CD4-positive, alpha-beta T cell treated with Interleukin-6 at 100 ng/mL for 8 hours (primary cell): ENCODE measurements at places on chromosomes 16 and 17.
A peak's percentile ranks its signal among the peaks of the same experiment; 100 is the strongest.

GRCh38 chr17:78264590-78264989, 33.2 kb downstream of the TMEM235 start:
- no peak for DNase-seq

- DNase-seq, result no peak
Observed at GRCh38 chr16:57070424-57070823, 22.0 kb upstream of the CPNE2 start.

DNA sequence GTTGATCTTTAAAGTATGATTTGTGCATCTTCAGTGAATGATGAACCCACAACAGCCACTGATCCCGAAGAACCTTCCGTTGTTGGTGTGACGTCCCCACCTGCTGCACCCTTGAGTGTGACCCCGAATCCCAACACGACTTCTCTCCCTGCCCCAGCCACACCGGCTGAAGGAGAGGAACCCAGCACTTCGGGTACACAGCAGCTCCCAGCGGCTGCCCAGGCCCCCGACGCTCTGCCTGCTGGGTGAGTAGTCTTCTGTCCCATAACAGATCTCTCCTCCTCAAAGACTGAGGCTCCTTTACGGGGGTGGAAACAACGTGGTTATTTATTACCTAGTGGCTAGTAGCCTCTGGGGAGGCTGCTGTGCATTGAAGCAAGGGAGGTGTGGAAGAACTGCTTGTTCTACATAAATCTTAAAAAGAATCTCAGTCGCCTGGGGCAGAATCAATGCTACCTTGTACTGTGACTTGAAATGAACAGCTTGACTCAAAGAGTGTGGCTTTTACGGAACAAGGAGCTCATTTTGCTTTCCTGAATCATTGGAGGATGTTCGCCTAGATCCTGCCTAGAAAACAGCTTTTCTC, 63.0 kb upstream of the CLEC18A start:
- DNase-seq, result no peak

- no peak for DNase-seq
Observed at GRCh38 chr16:89586853-89587252, 11.3 kb downstream of the CPNE7 start.

GRCh38 chr17:82657926-82658325, 9.7 kb upstream of the WDR45B start:
- no peak for DNase-seq

GRCh38 chr17:47869114-47869513, 18.2 kb upstream of the SP6 start:
- no peak for DNase-seq

DNA sequence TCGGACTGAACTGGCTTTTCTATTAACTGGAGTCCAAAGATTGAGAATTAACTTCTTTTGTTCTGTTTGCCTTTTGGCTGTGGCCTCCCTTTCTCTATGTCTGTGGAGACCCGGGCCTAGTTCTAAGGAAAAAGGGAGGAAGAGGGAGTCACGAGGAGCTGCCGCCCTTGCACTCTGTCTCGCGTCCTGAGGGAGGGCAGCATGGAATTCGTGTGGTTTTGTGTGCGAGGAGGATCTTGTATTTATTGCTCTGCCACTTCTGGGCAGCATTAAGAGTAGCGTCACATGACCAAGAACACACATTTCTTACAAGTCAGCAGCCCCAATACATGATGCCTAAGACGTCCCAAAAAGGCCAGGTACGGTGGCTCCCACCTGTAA, 23.6 kb downstream of the METTL22 start:
- DNase-seq, result no peak

DNA sequence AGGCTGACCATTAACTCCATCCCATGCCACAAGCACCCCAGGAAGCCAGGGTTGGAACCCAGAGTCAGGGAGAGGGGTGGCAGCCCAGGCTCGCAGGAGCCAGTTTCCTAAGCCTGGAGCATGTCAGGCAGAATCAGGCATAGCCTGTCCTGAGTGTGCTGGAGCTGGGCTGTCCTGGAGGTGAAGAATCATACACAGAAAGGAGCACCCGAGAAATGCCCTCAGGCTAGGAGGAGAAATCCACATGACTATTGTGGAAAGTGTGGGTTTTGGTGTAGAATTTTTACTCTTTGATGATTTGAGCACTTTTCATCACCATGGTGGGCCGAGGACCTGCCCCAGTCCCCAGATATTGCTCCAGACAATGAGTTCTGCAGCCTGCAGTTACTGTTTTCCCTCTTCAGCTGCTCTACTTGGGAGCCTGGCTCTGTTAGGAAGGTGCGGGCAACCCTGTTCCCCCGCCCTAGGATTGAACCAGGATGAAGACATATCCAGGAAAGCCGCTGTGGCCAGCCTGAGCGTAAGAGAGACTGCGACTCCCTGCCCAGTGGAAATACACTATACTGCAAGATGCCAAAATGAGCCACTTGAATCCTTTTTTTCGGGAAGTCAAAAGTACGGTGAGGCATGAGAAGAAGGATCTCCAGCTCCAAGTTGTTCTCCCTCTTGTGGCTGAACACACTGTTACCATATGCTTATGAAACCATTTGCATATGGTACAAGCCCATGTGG, 29.0 kb upstream of the HEATR6 start:
- DNase-seq, result no peak

DNA sequence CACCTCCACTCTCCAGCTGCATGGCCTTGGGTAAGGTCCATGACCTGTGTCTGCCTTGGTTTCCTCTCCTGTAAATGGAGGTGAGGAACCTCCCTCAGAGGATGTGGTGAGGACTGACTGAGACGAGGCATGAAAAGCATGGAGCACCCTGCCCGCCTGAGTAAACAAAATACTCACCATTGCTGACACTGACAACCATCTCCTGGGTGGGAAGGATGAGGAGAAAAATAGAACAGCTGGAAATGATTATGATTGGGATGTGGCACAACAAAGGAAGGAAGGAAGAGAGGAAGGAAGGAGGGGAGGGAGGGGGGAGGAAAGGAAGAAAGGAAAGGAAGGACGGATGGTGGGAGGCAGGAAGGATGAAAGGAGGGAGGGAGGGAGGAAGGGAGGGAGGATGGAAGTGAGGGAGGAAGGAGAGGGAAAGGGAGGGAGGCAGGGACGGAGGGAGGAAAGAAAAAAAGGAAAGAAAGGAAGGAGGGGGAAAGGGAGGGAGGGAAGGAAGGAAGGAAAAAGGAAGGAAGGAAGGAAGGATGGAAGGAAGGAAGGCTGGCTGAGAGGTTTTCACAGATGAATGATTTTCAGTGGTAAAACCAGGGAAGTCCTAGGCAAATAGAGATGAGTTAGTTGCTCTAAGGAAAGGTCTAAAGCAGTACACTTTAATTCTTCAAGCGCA, 276.5 kb upstream of the XYLT1 start:
- no peak for DNase-seq

GRCh38 chr17:64504769-64505339, 1.2 kb downstream of the DDX5 start:
- peak; percentile 7 for DNase-seq

DNA sequence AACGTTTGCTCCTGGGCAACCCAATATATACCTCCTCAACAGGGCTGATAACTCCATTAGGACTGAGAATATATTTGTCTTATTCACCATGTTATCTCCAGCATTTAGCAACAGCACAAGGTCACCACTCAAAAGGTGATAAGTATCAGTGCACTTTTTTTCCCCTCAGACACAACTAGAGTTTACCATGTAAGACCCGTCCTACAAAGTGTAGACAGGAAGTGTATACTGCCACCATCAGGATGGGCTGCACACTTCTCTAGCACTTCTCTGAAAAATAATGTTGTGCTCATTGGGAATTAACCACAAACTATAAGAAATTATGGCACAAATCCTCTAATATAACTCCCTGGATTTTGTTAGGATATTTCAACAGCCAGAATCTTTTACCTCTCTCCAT, 5.7 kb upstream of the VAT1L start:
- no peak for DNase-seq

DNA sequence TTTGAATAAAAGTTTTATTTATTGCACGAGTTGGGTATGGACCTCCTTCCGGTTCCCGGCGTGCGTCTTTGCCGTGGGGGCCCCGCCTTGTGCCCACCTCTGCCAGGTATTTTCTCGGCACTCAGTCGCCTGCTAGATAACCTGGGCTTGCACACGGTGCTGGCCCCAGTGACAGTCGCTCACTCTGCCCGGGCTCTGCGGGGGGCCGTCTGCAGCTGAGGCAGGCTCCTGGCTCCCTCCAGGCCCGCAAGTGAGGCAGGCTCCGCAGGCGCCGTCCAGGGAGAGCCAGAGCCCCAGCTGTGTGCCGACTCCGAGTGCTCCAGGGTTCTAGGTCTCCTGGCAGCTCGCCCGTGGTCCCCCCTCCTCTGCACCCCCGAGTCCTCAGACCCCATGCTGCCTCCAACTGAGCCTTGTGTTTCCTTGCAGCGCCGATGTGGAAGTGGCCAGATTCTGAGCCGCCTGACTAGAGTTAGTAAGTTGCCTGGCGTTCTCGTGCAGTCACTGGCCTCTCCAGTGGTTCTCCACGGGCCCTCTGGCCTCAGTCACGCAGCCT, 54.7 kb upstream of the PVALEF start:
- no peak for DNase-seq

- no peak for DNase-seq
Observed at GRCh38 chr16:51150888-51151320, at the start of gene SALL1. Gene SALL1, minus strand, starts transcription at chr16:51151270. Its CDS starts 29 bp downstream, at chr16:51151241.

DNA sequence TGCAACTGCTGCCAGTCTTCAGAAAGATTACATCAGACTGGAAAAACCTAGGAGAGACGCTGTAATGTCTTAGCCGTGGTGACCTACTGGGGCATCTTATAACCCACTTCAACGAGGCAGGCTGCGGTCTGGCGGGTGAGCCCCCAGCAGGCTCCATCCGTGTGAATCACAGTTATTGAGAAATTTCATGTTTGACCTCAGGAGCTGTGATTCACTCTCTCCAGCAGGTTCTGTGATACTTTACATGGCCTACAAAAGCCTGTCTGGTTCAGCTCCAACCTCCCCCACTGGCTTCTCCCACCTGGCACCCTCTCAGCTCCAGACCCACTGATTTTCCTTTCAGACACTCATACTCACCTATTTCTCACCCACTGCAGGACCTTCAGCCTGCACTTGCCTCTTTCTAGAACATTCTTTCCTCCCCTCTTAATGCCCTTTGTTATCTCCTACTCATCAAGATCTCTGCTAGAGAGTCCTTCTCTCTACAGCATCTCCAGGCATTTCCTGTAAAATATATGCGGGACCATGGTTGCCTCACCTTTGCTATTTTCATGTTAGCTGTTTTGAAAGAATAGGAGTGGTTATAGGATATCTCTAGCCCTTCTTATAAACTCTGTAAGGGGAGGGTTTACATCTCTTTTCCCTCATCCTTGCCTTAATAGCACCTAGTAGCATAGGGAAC, 227.9 kb downstream of the MAF start:
- DNase-seq, result no peak

DNA sequence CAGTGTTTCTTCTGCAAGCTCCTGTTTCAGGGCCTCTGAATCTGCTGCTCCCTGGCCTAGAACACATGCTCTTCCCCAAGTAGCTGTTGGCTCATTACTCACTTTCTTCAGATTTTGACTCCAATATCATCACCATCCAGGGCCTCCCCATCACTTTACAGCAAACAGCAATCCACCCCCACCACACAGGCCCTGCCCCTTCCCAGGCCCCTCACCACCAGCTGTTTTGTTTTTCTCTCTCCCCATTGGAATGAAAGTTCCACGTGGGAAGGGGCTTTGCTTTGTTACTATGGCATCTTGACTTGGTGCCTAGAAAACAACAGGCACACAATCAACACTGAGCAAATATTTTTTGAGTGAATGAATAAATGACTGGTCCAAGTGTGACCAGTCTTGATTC, 4.0 kb downstream of the TMEM170A start:
- no peak for DNase-seq

DNA sequence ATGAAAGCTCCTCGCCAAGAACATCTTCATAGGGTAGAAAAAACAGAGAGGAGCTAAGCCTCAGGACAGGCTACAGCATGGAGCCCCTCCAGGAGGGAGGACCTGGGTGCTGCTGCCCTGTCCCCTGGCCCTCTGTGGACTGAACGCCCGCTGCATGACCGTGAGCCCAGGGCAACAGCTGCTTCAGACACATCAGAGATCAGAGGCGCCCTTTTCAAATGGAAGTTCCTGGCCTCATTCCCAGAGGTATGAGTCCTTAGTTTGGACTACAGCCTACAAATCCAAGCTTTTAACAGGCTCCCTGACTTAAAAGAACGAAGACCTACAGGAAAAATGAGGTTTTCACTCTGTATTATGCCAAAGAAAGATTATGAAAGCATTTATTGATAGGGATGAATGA, 48.5 kb downstream of the ZNF18 start:
- no peak for DNase-seq

DNA sequence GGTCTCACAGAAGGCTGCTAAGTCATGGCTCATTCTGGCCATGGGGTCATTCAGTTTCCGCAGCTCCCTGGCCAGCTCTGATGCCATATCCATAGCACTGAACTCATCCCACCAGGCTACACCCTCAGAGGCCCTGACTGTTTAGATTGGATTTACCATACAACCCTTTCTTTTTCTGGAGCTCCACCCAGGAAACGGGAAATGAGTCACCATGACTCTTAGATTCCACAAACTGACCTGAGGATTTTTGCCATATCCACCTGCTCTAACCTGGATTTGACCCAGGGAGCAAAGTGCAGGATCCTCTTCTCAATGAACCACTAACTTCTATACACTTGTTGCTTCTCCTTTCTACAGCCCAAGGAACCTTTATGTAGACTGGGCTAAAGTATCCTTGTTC, 20.3 kb upstream of the CALB2 start:
- DNase-seq, result no peak

DNA sequence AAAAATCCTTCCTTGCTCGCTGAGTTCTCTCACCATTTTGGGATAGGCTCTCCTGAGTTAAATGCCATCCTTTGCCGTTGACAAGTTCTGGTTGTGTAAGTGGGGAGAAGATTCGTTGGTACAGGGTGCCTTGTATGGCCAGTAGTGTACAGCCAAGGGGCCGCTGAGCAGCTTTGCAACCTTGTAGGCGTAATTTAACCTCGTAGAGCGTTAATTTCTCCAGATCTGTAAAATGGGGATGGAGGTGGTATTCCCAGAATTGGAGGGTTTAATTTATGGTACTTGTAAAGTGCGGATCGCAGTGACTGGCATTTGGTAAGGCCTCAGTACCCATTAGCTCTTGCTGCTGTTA, 1.4 kb downstream of the ARSG start:
- DNase-seq, result no peak

DNA sequence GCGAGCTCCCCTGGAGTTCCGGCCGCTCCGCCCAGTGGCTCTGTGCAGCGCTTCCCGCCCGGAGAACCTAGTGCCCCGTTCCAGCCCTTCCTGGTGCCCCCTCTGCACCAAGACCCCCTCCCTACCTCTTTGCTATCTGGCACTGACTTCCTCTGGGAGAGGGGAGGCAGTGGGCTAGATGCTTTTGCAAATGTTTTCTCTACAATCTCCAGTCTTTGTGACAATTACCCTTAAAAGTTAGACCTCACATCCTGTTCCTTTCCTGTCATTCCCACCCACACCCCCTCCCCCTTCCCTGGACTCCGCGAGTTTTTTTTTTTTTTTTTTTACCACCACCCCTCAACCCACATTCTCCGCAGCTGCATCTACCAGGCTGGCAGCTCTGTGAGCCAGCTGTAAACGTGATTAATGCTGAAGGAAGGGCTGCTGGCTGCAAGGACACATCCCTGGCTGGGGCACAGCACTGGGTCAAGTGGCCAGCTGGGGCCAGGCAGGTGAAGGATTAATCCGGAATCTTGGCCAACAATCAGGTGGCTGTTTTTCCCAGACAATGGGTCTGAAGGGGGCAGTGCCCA, 101.5 kb downstream of the MGAT5B start:
- no peak for DNase-seq

- DNase-seq, result no peak
Observed at GRCh38 chr16:71520550-71520949, 5.7 kb upstream of the CHST4 start.

GRCh38 chr16:72221630-72222024, 49.7 kb upstream of the PMFBP1 start:
- no peak for DNase-seq

GRCh38 chr16:56732832-56733231, 2.9 kb downstream of the NUP93 start:
- no peak for DNase-seq
